Vagina (tissue), 2 donors: ENCODE measurements at places on chromosomes 6 and 20. TPM values are rescaled to one million over a fixed set of nuclear protein-coding genes. Genes with fewer than 3 reads are reported as not detected.

SLC17A9 gene
- total RNA-seq = 2.5 TPM

F13A1 gene
- 58.4 TPM for total RNA-seq

BANF2 gene
- not detected for total RNA-seq

BCAS4 gene
- 1.7 TPM for total RNA-seq

PLAGL1 gene
- 23.1 TPM for total RNA-seq

SLC26A8 gene
- not detected for total RNA-seq

DNA sequence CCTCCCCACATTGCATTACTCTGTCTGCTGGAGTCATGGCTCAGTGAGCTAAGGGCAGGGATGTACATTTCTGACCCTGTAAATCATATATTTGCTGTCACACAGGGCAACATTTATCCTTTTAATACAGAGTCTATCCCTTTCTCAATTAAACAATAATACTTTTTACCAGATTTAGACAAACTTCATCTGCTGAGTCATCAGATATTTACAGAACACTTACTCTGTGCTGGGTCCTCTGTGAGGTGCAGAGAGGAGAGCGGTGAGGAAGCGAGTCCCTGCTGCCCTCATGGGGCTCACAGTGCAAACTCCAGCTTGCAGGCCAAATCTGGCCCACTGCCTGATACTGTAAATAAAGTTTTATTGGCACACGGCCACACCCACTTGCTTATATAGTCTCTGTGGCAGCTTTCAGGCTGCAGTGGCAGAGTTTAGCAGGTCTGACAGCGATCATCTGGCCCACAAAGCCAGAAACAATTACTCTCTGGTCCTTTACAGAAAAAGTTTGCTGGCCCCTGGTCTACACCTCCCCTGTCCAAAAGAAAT is 144.5 kb downstream of the CDH26 start:
- no peak for DNase-seq

GRCh38 chr6:83883240-83883639 is 23.8 kb downstream of the CYB5R4 start:
- DNase-seq = no peak

- no peak for DNase-seq
Measured at GRCh38 chr6:35388772-35389352, 46.5 kb downstream of the PPARD start.

DNA sequence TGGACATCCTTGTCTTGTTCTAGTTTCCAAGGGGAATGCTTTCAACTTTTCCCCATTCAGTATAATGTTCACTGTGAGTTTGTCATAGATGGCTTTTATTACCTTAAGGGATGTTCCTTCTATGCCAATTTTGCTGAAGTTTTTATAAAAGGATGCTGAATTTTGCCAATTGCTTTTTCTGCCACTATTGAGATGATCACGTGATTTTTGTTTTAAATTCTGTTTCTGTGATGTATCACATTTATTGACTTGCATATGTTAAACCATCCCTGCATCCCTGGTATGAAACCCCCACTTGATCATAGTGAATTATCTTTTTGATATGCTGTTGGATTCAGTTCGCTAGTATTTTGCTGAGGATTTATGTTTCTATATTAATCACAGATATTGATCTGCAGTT is 130.6 kb upstream of the TAB2 start:
- DNase-seq = no peak

GRCh38 chr6:75613056-75613501 is 11.4 kb downstream of the SENP6 start:
- DNase-seq = no peak

- DNase-seq = no peak
Measured at GRCh38 chr20:19692100-19692499, 66.0 kb upstream of the RIN2 start.

GRCh38 chr6:157405986-157406385 is 25.0 kb downstream of the ZDHHC14 start:
- no peak for DNase-seq

DNA sequence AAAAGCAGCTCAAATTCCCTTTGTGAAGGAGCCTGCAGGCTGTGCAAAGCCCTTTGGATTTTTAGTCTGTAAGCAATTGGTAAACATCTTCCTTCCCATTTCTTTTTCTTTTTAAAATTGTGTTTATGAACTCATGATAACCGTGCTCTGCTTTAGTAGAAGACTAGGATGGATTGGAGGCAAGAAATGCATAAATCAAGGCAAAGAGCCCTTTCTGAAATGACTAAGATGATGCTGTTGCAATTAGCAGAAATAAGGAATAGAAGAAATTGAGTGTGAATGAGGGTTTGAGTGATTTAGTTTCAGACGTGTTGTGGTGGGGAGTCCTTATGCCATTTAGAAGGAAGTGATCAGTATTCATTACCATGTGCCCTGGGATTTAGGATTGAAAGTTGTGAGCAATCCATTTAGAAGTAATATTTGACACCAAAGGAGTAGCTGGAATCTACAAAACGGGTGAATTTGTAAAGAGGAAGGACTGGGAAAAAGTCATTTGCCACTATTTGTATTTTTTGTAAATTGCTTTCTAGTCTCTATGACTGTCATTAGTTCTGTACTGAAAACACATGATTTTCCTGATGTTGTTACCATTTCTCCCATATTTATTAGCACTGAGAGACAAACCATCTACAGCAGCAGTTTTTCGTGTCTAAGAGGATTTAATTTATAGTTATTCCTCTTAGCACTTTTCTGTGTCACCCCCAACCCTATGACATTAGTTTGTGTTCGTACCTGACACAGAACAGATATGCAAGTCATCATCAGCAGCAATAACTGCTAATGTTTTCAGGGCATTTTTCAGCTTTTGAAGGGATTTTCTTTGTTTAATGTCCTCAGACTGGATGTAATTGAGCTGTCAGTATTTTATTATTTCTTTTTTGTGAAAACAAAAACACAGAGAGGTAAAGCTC is 265.0 kb downstream of the UTRN start:
- DNase-seq = no peak

DNA sequence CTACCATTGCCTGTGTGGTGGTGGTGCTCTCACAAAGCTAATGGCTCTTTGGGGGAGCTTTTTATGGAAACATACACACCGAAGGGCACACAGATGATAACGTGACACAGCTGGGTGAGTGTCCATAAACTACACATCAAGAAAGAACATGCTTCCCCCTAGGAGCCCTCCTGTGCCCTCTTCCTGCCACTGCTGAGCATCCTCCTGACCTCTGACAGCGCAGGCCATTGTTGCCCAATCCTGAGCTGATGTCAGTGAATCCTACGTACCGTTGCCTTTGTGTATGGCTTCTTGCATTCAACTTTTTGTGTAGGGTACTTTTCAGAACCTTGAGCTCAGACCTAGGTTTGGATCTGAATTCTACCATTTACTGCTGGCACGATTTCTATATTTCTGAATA is 65.8 kb upstream of the SLC22A1 start:
- DNase-seq = no peak

GRCh38 chr6:73929405-73929804 is 233.4 kb downstream of the CD109 start:
- DNase-seq = no peak

DNA sequence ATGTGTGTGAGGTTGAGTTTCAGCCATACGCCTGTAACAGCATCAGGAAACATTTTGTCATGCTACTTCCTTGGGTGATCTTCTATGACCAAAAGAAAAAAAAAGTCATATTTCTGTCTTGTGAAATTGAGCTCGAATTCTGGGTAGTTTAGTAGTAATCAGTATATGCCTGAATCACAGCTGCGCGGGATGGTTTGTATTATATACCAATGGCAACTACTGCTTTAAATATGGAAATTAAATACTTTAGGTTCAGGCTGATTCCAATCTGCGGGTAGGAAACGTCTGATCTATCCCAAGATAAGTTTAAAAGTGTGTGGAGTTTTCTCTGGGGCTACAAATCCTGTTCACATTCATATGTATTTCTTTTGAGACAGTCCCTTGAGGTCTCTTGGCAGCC is 115.6 kb upstream of the FERMT1 start:
- no peak for DNase-seq

DNA sequence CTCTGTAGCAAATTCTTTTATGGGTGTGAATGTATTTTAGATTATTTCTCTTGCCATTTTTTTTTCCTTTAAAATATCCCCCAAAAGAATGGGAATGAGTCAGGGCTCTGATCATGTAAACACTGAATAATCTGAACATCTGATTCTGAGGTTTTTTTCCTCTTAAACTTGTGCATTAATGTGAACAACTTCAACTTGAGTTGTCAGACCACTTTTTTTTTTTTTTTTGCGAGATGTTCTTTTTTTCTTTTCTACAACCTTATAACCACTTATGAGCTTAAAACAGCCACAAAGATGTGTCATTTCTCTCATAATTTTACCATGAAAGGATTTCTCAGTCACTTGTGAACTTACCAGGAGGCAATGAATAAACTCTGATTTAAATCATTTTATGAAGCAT is 85.3 kb downstream of the TBC1D7 start:
- DNase-seq = no peak

GRCh38 chr20:19571996-19572395 is 186.1 kb upstream of the RIN2 start:
- DNase-seq = no peak

- no peak for DNase-seq
Measured at GRCh38 chr20:50416269-50417022, 93.7 kb upstream of the PTPN1 start.

DNA sequence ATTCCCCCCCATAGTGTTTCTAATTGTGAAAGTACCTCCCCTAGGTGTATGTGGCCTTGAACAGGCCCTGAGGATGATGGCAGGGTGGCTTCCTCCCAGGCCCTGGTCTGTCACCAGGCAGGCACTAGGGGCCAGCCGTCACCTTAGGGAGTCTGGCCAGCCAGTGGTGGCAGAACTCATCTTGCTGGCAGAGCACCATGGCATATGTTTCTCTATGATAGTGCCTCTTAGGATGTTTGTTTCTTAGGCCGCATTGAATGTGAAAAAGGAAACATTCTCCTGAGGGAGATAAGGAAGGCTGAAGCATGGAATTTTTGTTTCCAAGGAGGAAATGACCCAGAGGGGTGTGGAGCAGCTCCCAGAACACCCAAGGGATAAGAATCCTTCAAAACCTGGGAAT is 45.2 kb upstream of the KLHL31 start:
- DNase-seq = no peak

DNA sequence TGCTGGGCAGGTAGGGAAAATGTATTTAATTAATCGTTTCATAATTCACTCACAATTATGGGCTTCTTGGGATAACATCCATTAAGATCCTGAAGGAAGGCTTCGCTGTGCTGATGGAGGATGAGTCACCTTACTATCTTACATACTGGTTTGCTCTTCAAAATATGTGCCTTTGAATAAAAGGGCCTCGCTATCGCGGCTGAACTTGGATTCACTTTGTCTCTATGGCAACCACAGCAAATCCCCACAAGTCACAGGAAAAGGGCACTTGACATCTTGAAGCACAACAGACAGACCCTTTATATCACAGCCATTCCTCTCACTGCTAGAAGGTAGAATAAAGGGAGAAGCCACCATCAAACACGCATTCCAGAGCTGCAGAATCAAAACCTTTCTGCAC is 141.3 kb upstream of the MYLIP start:
- no peak for DNase-seq
